ENCODE measurements at places on chromosomes 5 and 9.

DNA sequence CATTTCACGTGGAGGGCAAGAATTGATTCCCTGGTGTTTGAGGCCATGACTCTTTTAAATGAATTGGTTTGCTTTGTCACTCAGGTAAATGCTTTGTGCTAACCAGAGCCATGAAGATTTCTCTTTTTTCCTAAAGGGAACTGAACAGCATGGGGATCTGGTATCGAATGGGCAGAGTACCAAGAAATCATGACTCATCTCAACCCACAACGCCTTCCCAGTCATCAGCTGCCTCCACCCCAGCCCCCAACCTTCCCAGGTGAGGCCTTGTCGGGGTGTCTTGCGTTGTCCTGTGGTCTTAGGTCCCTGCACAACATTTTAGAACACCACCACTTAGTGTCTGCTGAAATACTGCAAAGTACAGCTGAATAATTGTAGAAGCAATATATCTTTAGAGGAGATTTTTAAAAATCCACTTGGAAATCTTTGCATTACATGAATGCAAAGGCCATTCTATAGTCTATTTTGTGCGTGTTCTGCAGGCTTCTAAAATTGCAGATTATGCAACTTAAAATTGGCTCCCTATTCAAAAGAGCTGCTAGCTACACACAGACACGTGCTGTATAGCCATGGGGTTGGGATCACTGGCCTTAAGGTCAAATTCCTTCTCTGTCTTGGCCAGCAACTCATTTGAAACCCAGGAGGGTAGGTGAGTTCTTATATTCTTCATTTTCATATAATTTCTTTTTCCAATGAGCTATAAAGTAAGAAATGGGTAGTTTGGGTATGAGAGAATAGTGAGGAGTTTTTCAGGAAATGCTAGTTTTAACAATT, 69.0 kb downstream of the MVB12B start:
- DNase-seq: no peak

GRCh38 chr5:143826951-143827444, 15.0 kb downstream of the HMHB1 start:
- no peak for DNase-seq

- no peak for DNase-seq
Observed at GRCh38 chr9:133306242-133307204, 29.5 kb downstream of the SURF6 start.

DNA sequence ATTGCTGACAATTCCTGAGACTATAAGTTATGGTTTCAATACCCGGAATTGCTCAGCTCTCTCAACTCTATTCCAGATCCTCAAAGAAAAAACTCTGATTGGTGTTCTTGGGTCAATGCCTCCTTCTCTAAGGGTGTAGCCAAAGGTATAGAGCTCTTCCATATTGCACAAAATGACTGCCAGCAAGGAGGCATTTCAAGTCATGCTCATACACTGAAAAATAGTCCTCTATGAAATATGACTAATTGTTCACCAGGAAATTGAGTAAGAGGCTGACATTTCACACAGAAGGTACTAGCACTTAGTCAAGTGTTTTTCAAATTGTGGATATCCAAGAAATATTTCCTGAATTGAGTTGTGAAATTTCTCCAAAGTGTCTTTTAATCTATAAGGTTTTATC, 111.1 kb upstream of the KLF9 start:
- DNase-seq: no peak

DNA sequence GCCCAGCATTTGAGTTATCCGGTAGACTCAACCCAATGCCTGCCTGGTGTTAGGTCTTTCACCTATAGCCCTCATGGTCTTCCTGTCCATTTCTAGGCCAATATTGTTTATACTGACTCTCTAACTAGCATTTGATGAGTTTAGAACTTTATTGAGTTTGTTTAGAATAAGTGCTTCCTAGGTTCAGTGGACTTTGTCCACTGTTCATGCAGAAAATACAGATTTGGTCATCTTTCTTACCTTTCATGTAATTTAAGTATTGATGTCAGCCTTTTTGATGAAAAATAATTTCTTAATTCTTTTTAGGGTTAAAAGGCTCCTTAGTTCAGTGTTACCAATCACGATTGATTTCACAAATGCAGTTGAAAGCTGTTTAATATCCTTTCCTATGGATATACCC, 22.0 kb downstream of the CYSTM1 start:
- no peak for DNase-seq

DNA sequence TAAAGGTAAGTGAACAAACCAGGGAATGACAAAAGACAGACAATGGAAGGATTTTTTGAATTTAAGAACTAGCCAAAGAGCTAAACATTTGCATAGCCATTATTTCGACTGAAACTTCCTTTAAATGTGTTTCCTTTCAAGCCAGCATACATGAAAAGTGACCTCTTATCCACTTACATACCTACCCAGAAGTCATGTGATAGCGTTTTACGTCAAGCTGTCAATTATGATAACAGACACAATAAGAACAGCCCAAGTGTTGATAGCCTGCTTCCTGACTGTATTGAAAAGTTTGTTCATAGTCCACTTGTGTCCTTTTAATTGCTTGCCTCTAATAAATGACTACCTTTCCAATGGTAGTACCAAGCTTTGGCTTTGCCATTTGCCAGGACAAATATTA, 206.0 kb downstream of the NFIB start:
- DNase-seq: no peak

DNA sequence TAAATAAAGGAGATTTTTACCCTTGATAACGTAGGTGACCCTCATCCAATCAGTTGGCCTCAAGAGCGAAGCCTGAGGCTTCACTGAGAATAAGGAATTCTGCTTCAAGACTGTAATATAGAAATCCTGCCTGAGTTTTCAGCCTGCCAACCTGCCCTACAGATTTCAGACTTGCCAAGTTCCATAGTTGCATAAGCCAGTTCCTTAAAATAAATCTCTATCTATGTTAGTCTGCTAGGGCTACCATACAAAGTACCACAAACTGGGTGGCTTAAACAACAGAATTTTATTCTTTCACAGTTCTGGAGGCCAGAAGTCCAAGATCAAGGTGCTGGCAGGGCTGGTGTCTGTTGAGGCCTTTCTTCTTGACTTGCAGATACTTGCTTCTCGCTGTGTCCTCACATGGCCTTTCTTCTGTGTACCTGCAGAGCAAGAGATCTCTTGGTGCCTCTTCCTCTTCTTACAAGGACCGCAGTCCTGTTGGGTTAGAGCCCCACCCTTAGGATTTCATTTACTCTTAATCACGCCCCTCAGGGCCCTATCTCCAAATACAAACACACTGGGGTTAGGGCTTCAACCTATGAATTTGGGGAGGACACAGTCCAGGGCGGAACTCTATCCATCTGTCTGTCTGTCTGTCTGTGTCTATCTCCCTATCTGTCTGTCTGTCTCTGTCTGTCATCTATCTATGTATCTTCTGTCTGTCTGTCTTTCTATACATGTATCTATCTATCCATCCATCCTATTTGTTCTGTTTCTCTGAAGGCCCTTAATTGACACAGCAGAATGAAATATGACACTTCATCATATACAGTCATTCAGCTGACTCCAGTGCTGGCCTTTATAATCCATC, 17.0 kb upstream of the CMBL start:
- no peak for DNase-seq

DNA sequence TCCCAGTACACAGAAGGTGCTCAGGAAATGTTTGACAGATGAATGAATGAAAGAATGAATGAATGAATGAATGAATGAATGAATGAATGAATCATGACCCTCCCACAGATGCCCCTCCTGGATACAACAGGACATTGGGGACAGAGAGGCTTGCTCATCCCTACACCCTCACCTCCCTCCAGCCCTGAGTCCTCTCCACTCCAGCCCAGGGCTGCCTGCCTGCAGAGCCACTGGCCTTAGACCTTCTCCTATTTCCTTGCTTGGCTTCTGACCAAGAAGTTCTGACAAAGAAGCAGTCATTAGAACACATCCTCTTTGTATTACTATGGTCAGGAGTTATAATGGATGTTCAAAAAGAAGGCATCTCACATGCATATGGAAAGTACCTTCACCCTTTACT, 240.7 kb upstream of the DAPK1 start:
- DNase-seq: no peak

DNA sequence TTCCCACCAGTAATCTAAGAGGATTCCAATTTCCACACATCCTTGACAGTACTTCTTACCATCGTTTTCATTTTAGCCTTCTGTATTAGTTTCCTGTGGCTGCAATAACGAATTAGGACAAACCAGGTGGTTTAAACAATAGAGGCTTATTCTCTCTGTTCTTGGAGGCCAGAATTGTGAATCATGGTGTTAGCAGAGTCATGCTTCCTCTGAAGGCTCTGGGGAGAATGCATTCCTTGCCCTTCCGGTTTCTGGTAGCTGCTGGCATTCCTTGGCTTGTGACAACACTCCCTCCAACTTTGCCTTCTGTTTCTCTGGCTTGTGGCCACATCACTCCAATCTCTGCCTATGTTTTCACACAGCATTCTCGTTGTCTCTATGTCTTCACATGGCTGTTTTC, 23.5 kb downstream of the RIGI start:
- no peak for DNase-seq

DNA sequence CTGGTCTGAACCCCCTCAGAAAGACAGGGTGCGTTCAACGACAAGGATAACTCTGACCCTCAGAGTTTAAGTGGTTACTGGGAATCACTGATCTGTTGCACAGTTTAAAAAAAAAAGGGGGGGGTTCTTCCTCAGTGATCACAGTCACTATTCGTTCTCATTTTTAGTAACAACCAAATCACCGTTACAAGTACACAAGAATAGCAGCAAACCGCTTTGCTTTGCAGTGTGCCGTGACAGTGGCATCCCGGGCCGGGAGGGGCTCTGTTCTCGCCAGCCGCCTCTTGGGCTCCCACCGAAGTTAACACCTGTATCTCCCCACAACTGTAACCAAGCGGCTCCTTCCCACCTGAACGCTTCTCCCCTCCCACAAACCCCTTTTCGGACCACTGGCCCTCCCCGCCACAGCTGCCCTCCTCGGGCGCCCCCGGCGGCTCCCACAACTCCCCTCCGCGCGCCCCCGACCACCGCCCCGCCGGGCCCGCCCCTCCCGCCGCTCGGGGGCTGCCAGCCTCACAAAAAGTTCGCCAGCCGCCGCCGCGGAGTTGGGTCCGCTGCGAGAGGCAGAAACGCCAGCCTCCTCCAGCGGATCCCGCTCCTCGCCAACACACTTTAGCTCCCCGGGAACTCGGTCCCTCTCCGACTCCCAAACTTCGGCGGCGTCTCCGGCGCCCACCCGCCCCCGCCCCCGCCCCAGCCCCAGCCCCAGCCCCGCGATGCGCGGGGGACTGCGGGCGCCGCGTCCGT, 1.2 kb downstream of the SSBP2 start:
- peak; percentile 75 for DNase-seq

DNA sequence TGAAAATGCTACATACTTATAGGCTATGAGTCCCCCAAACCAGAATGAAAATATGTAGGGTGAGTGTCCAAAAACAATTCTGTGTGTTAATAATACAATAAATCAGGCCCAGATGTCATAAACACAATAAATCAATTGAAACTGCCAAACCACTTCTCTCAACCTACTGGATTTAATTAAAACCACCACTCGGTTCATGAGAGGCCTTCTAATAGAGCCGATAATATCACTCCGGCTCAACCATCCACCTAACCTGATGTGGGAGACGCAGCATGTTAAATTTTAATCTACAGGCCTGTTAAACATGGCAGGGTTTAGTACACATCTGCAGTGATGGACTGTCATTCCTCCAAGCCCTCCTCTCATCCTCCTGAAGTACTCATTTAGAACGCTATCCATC, 734.5 kb upstream of the ZNF608 start:
- DNase-seq: no peak

DNA sequence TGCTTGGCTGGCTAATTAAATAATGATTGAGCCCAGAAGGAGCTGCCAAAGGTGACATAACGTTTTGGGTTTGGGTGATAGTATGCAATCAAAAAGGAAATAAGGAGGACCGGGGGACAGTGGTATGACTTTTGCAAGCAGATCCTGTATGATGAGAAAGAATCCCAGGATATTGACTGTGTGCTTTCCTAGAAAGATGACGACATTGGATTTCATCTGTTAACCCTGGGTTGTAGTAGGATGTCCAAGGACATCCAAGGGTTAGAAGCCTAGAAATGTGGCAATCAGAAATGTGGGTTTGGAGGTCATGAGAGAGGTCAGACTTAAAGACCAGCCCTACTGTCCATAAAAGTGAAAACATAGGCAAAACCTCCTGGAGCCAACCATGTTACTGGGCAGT, 50.3 kb upstream of the HMHB1 start:
- no peak for DNase-seq

DNA sequence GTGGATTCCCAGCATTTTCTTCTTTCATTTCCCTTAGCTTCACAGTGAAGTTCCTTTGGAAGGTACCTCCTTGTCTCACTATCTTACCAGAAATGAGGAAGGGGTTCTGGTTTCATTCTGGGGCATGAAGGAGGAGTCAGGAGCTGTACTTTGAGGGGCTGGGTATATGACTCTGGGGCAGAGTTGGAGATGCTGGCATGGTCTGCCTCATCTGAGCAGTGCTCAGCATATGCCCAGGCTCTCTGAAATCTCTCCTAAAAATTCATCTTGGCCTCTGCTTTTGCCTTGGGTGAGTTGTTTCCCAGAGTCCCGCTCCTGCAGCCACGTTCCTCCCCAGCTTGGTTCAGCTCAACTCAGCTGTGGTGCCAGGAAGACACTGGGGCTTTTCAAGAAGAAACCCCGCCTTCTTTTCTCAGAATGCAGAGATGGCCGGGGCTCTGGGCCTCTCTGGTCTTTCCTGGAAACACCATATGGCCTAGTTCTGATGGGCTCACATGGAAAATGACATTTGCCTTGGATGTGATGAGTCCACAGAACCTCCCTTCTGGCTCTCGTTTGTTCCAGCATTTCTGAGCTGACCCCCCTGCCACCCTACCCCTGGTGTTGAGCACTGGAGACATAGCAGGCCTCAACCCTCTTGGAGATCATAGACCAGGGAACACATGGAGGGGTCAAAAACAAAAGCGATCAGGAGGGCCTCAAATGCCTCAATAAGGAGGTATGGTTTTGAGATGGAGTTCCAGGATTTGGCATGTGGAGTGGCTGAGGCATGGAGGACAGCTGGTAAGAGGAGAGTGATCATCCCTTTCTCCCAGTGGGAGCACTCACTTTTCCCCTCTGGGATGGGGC, 12.0 kb upstream of the TGFBR1 start:
- DNase-seq: no peak

- DNase-seq: no peak
Observed at GRCh38 chr5:9771079-9771478, 140.9 kb upstream of the TAS2R1 start.

DNA sequence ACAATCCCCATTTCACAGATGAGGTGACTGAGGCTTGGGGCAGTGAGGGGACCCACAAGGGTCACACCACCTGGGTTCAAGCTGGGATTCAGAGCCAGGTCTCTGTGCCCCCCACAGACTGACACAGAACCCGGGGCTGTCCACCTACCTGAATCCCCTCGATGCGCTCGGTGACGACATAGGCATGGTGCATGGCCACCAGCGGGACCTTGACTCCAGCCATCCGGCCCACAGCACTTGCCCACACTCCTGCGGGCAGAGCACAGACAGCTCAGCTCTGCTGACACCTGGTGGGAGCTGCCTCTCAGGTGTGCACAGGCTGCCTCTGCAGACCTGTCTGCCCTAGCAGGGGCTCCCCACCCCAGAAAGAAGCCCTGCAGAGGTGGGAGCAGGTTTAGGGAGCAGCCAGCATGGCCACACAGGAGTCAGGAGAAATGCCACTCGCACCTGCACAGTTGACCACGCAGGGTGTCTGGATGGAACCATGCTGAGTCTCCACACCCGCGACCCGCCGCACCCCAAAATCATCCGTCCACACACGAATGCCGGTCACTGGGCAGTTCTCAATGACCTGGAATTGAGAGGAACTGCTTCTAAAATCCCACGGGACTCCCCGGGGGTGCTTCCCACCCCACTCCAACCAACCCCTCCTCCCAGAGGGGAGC, 8.4 kb downstream of the SARDH start:
- DNase-seq: peak; percentile 40

GRCh38 chr9:106970219-106970975, 107.4 kb downstream of the ZNF462 start:
- DNase-seq: no peak
